ENCODE measurements at places on chromosomes 4 and X.

GRCh38 chr4:168885400-168885799, 124.7 kb downstream of the CBR4 start:
- no peak for DNase-seq

- DNase-seq: no peak
These were observed 107.5 kb upstream of the VCX2 start for GRCh38 chrX:8278557-8278956.

DNA sequence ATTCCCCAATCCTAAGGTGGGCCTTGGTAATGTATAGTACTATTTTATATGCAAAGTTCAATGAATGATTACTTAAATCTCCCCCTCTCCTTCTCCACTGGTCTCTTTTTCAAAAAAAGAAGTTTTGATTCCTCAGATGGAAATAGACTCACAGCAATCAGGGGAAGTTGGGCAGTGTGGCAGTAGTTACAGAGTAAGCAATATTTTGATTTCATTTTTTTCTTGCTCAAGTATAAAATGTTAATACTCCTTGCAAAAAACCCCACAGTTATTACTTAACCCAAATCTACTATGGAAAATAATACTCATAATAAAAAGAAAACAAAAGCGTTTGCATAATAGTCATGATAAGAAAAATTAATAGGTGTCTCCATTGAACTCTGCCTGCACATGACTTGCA, 56.9 kb upstream of the CXCL8 start:
- DNase-seq: no peak

DNA sequence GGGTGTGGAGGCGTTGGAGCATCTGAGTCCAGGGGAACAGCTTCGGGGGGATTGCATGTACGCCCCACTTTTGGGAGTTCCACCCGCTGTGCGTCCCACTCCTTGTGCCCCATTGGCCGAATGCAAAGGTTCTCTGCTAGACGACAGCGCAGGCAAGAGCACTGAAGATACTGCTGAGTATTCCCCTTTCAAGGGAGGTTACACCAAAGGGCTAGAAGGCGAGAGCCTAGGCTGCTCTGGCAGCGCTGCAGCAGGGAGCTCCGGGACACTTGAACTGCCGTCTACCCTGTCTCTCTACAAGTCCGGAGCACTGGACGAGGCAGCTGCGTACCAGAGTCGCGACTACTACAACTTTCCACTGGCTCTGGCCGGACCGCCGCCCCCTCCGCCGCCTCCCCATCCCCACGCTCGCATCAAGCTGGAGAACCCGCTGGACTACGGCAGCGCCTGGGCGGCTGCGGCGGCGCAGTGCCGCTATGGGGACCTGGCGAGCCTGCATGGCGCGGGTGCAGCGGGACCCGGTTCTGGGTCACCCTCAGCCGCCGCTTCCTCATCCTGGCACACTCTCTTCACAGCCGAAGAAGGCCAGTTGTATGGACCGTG, 2.2 kb downstream of the AR start:
- DNase-seq: peak; percentile 47

DNA sequence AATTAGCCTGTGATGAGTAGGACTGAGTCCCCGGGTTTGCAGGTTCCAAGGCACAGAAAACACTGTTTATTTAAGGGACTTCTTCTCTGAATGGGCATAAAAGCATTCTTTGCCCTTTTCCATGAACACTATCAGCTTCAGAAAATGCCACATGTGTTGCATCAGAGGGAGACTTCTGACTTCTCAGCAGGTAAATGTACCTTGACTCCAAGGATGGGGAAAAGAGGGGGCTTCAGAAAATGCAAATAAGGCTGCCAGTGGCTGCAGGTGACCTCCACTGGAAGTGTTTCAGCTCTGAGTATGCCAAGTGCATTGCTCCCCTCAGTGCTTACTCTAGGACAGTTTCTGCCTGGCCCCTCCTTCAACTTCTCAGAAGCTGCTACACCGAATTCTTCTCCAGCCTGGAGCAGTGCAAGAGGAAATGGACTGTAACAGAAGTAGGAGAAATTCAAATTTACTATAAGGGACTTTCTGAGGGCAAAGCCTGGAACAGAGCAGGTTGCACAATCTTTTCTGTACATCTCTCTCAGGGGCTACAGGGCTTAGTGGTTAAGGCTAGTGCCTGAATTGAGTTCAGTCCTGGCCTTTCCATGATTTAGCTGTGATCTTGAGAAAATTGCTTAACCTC, 233.2 kb downstream of the PTTG2 start:
- no peak for DNase-seq

DNA sequence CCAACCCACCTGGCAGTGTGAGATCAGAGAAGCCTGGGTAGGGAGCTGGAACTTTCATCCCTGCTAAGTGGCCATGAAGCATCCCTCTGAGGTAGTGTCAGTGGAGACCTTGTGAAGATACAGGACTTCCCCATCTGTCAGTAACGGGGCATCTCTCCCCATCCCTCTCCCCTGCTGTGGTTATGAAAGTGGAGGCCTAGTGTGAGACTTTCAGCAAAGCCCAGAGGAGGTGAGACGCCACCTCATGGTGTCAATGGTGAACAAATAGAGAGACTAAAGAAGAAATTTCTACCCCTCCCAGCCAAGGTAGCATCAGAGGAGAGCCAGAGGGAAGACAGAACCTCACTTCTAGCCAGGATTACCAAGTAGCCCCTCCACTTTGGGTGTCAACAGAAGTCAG, 150.2 kb downstream of the VEGFC start:
- DNase-seq: no peak

- no peak for DNase-seq
These were observed 106.0 kb upstream of the LRPAP1 start for GRCh38 chr4:3638080-3638795.

DNA sequence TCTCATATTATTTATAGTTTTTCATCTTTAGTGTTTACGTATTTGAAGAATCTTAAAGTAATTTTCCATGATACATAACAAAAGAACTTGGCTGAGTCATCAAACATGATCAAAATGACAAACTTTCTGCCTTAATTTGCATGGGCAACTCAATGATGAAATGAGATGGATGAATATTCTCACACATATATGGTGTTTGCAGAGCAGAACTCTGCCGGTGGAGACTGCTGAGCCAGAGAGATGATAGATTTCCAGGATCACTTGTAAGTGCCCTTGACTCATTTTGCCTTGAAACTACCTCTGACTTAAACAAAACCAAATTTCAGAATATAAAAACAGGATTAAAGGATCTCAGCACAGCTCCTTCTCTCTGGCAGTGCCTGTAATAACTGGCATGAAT, 38.2 kb downstream of the TRPC3 start:
- DNase-seq: peak; percentile 4

DNA sequence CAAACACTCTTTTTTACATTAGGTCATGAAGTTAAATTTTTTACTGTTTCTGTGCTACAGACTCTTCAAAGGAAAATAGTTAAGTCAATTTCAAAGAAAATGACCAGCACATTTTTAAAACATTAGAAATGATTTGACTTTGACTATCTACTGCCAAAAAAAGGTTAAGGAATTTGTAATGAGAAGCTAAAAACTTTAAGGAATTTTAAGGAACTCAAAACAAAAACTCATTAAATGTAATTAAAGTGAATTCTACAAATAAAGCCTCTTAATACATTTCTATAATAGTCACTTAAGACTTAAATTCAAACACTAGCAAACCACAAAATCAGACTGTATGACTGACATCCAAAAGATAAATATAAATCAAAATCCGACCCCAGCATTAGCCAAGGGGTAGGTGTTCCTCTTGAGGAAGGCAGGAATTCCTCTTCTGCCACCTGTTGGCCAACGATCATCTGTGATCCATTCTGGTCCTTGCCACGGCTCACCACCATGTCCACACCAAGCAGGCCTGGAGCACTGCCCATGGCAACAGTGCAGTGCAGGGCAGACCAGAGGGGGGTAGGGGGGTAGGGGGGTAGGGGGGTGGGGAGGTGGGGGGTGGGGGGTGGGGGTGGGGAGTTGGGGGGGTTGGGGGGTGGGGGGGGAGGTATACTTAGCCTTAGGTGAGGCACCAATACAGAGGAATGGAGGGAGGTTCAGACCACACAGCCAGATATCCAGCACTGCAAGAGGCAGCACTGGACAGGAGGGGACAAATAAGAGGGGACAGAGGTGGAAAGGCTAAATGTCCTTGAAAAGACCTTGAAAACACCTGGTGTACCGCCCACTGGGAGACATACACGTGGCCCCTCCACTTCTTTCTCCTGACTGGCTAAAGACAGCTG, 287.4 kb downstream of the CHIC1 start:
- peak; percentile 38 for DNase-seq

- peak; percentile 77 for DNase-seq
These were observed 22.8 kb downstream of the CFAP99 start for GRCh38 chr4:2441393-2442174.

GRCh38 chrX:545452-545885, 85.1 kb upstream of the SHOX start:
- no peak for DNase-seq

- DNase-seq: peak; percentile 53
These were observed 15.0 kb downstream of the SHISA3 start for GRCh38 chr4:42412251-42412650.

GRCh38 chr4:83828601-83829000, 292.7 kb downstream of the GPAT3 start:
- no peak for DNase-seq

DNA sequence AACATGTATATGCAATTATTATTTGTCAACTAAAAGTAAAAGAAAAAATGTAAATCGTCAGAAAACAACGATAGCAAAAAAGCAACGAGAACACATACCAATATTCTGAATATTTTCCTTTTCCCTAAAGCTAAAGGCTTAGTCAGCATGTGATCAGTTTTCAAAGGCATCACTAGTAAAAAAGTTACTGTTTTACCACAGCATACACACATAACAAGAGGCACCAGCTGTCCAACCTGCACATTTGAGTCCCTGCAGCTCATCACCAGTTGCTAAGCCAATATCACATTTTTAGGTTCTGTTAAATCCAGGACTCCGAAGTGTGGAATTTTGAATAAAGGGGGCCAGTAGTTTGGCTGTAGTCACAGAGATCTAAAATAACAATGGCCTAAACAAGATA, 203.8 kb downstream of the ADGRA3 start:
- no peak for DNase-seq

- DNase-seq: no peak
These were observed 222.5 kb downstream of the AFF2 start for GRCh38 chrX:148722966-148723365.

DNA sequence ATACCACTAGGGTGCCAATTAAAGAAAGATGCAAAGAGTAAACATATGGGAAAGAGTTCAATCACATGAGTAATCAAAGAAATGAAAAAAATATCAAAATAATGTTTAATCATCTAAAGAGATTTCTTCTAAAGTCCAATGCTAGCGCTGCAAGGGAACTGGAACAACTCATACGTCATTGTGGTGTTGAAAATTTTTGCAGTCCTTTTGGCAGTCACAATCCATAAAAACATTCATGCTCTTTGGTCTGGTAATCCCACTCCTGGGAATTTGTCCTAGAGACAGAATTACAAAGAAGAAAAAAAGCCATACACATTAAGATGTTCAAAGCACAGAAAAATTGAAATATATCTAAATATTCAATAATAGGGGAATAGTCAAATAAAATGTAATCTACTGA, 4.6 kb downstream of the P2RY4 start:
- no peak for DNase-seq

DNA sequence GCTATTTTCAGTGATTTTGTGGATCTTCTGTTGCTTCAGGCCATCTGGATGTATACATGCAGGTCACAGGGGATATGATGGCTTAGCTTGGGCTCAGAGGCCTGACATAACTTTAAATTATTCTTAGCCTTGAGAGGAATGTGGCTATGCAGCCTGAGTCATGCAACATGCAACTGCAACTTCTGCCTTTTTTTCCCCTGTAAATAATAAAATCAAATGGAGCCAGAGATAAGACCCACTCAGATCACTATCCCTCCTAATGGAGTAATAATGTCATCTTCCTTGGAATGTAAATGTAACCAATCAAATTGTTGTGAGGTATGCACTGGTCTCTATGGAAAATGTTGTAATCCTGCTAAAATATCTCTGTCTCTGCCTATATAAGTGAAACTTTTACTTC, 54.9 kb downstream of the MAGEB17 start:
- DNase-seq: peak; percentile 72

- DNase-seq: no peak
These were observed 49.4 kb upstream of the ENOX2 start for GRCh38 chrX:130952266-130953043.

DNA sequence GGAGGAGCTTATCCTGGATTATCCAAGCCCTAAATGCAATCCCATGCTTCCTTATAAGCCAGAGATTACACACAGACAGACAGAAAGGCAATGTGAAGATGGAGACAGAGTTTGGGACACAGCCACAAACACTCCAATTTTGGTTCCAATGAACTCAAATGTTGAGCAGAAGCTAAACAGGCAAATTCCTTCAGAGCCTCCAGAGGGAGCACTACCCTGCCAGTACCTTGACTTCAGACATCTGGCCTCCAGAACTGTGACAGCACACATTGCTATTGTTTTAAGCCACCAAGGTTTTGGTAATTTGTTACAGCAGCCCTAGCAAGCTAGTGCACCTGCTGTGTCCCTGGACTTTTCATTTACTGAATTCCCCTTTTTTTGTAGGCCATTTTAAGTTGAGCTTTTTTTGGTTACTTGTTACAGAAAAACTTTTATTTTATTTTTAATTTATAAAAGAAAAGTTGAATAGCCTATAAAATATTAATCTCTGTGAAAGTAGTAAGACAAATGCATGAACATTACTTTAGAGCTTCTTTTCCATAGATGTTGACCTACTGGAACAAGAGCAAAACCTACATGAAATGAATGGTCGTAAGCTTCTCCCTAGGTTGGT, 33.4 kb upstream of the SRD5A3 start:
- DNase-seq: peak; percentile 59

DNA sequence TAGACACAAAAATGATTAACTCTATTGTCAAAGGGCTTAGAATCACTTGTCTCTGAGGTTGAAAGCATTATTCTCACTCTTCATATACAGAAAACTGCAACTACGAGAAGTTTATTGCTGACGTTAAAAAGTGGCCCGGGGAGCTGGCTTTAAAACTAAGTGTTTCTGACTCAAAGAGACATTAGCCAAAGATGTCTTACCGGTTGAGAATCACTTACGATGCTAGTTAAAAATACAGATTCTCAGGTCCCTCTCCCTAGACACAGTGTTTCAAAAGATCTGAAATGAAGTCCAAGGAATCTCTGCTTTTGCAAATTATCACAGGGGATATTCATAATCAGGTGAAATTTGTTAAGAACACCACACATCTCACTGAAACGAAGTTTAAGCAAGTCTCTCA, 1.2 kb downstream of the GNPDA2 start:
- no peak for DNase-seq

DNA sequence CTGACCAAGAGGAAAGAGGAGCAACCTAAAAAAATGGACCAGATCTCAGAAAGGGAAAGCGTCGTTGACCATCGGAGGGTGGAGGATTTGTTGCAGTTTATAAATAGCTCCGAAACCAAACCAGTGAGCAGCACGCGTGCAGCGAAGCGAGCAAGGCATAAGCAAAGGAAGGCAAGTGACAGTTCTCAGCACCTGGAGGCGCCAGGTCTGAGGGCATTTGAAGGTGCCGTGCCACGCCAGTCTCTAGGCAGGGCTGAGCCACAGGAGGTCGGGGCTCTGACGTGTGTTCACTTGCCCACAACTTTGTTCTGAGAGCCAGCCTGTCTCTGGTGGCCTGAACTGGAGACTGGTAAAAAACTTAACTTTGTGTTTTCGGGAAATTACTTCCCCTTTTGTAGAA, 59.7 kb downstream of the TNIP2 start:
- DNase-seq: no peak

GRCh38 chrX:136047016-136047642, 61.9 kb downstream of the SLC9A6 start:
- peak; percentile 58 for DNase-seq

- peak; percentile 63 for DNase-seq
These were observed 405.3 kb upstream of the FAT1 start for GRCh38 chr4:187128976-187129375.

All from ELR (cell line).